ENCODE measurements at places on chromosomes 2 and 18. TPM values are rescaled to one million over a fixed set of nuclear protein-coding genes. Genes with fewer than 3 reads are reported as not detected.

BOLL gene
- not detected for total RNA-seq

ANKRD29 gene
- total RNA-seq = 0.22 TPM

CABLES1 gene
- total RNA-seq = 0.72 TPM

NYAP2 gene
- total RNA-seq = not detected

ZNF512 gene
- 23.2 TPM for total RNA-seq

TSPYL6 gene
- not detected for total RNA-seq

Measured in placental pericyte (primary cell).